Tibial artery (tissue), 4 donors: ENCODE measurements at places on chromosomes 5 and 9.
A peak's percentile ranks its signal among the peaks of the same experiment; 100 is the strongest.

DNA sequence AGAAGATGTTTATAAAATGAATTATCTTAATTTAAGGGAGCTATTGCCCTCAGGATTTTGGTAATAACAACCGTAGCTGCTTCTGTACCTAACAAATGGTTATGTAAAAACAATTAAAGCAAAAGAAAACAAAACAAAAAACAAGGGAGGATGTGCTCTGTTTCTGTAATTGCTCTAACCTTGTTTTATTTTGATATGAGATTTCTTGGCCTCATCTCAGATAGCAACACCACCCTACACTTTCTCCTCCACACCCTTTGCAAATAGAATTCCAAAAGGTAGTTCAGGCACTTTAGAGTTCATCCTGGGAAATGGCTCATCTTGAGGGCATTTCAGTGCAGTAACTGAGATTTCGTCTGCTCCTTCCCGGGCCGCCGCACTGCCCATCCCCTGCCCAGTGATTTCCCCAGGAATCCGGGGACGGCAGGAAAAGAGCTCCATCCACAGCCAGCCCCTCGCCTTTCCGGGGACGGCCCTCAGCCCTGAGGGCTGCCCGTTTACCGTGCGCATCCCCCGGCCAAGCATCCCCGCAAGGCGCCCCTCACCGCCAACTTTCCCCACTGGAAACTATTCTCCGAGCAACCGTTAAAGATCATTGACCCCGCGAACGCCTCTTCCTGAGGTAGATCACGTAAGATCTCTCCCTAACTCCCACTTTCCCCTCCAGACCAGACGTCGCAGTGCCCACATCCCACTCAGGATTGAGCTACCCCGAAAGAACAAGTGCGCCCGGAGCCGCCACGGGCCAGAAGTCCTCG, 1.2 kb downstream of the FNBP1 start:
- H3K36me3 ChIP-seq = peaks cover 5% of the 10 kb centered on the region
- H3K4me3 ChIP-seq = peak overlapping the region; percentile 72
- H3K27ac ChIP-seq = peak overlapping the region; percentile 83
- no peaks in the 10 kb centered on the region for H3K27me3 ChIP-seq

DNA sequence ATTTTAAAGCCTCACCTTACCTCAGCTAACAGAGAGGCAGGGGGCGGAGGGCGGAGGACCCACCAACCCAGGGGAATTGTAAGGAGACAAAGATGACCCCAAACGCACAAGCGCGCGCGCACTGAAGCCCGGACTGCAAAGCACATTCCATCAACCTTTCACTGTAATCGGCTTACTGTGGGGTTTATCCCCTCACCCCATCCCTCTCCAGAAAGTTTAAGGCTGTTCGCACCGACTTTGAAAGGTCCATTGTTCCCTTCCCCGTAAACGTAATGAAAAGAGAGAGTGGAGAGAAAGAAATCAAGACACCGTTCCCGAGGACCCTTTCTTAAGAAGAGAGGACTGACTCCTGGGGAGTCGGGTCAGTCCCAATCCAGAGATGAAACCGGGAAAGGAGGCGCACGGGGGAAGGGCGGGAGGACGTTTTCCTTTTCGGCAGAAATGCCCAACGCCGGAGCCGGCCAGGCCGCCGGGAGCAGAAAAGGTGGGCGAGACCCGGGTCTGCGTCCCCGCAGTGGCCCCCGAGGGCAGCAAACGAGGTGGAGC, 464 bp downstream of the CEMIP2 start:
- H3K27me3 ChIP-seq = no peaks in the 10 kb centered on the region
- no peak for DNase-seq
- H3K4me1 ChIP-seq = peaks cover 27% of the 10 kb centered on the region

DNA sequence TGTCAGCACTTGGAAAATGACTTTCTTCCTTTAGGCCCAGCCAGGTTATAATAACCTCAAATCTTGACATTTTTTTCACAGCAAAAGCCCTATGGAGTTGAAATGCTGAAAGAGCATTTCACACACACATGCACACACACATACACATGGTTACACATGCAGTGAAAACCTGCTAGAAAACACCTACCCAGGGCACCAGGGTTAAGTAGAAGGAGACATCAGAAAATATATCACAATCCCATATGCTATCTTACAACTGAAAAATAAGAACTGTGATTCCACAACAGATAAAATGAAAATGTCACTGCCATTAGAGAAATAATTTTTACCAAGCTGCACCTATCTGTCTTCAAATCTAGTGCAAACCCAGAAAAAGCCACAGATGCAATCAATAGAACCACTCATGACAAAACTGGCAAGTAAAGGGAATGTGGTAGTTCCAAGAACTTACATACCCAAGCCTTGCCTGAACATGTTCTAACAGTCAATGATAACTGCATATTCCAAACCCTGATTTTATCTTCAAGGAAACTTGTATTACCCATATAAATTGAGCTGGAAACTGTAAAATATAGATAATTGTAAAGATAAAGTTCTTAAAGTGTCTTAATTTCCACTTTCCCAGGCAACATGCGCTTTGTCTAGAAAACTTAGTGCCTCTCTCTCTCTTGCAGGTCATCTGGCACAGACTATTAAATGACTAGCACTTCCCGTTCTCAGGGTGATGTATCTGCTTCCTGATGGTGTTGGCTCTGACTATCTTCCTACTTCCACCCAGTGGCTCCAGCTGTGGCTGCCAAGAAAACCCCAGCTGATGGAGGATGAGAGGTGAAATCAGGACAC, 250.2 kb upstream of the PTGER4 start:
- no peaks in the 10 kb centered on the region for H3K27me3 ChIP-seq
- no peaks in the 10 kb centered on the region for H3K36me3 ChIP-seq
- H3K27ac ChIP-seq = no peak overlapping the region
- H3K4me3 ChIP-seq = no peak overlapping the region

GRCh38 chr5:60259730-60260129, 366.2 kb upstream of the PDE4D start:
- DNase-seq = no peak
- H3K4me3 ChIP-seq = no peak overlapping the region
- no peak overlapping the region for H3K27ac ChIP-seq
- H3K27me3 ChIP-seq = no peaks in the 10 kb centered on the region
- H3K4me1 ChIP-seq = peaks cover 53% of the 10 kb centered on the region

DNA sequence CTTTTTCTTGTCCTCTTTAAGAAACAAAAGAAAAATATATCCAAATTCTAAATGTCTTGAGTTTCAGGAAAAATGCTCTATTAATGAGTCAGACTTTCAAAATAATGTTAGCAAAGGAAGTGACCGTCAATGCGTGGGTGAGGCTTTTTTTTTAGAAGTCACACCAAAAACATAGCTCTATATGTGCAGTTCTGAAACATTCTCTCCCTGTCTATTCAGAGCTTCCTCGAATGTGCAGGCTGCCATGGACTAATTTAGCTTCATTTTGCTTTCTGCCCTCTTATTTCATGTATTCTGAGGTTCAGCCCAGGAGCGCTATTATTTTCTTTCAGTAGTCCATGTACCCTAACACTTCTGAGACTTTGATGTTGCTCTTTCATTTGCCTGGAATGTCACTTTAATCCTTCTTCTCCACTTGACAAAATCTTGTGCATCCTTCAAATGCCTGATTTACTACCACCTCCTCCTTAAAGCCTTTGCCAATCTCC, 72.5 kb upstream of the RASA1 start:
- H3K4me3 ChIP-seq = no peak overlapping the region
- no peaks in the 10 kb centered on the region for H3K27me3 ChIP-seq
- H3K27ac ChIP-seq = peak overlapping the region; percentile 42
- no peaks in the 10 kb centered on the region for H3K36me3 ChIP-seq
- no peak for DNase-seq
- H3K4me1 ChIP-seq = no peaks in the 10 kb centered on the region

DNA sequence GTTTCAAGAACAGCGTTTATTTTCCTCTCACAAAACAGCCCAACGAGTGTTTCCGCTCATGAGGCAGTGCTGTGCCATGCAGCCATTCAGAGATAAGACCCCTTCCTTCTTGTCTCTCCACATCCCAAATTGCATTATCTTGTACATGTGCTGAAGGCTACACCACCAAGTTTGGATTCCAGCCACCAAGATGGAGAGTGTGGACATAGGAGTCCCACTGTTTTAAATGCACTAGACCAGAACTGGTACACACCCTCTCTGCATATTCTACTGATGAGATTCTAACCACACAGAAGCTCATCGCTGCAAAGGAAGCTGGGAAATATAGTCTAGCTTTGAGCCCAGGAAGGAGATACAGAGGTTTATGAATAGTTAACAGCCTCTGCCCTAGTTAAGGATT, 509.4 kb downstream of the NFIB start:
- no peaks in the 10 kb centered on the region for H3K27me3 ChIP-seq
- H3K4me3 ChIP-seq = no peak overlapping the region
- no peak overlapping the region for H3K27ac ChIP-seq
- DNase-seq = no peak
- no peaks in the 10 kb centered on the region for H3K36me3 ChIP-seq
- H3K4me1 ChIP-seq = no peaks in the 10 kb centered on the region

DNA sequence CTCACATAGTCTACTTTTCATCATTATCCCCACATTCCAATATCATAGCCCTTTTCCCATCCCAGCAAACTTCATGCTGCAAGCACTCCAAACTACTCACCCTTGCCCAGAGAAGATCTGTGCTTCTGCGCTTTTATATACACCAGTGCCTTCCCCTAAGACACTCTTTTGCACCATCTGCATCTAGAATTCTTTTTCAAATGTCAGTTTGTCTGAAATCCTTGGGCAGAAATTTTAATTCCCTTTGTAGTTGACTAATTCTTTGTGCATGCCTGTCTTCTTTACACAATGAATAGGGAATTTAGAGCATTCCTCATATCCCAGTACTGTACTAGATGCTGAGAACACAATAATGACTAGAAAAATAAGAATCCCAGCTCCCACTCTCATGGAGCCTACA, 298.9 kb downstream of the KCNN2 start:
- DNase-seq = no peak
- H3K27ac ChIP-seq = no peak overlapping the region
- no peak overlapping the region for H3K4me3 ChIP-seq
- H3K4me1 ChIP-seq = no peaks in the 10 kb centered on the region
- H3K27me3 ChIP-seq = no peaks in the 10 kb centered on the region

- no peaks in the 10 kb centered on the region for H3K27me3 ChIP-seq
- DNase-seq = no peak
- H3K4me3 ChIP-seq = no peak overlapping the region
- H3K36me3 ChIP-seq = no peaks in the 10 kb centered on the region
- H3K27ac ChIP-seq = no peak overlapping the region
- no peaks in the 10 kb centered on the region for H3K4me1 ChIP-seq
Measured at GRCh38 chr9:81108391-81108790, 581.0 kb downstream of the TLE1 start.

- no peak overlapping the region for H3K4me3 ChIP-seq
- no peak for DNase-seq
- no peak overlapping the region for H3K27ac ChIP-seq
- peaks cover 83% of the 10 kb centered on the region for H3K36me3 ChIP-seq
Measured at GRCh38 chr9:111427186-111427585, 57.0 kb downstream of the ECPAS start.

DNA sequence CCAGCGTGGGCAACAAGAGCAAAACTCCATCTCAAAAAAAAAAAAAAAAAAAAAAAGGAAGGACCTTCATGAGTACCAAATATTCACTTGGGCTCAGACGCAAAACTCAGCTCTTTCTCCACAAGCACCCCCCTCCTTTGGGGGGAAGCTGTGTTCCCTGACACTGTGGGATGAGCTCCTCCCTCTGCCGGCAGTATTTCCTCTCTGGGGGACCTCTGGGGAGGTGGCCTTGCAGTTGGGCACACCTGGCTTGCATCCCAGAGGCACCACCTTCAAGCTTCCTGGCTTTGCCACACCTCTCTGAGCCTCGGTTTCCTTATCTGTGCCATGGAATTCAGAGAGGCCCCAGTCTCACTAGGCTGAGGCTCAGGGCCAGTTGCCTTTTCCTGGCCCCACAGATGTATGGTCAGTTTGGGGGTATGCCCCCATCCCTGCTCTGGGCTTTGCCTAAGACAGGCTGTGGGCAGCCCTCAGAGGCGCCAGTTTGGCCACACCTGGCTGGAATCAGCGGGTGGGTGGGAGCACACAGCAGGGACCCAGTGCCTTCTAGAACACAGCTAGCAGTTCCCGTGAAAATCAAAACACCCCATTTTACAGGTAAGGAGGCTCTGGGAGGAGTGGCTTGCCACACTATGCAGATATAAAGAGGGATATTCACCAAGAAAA, 157.5 kb upstream of the IER5L start:
- DNase-seq = no peak
- no peak overlapping the region for H3K4me3 ChIP-seq
- peaks cover 16% of the 10 kb centered on the region for H3K4me1 ChIP-seq
- no peaks in the 10 kb centered on the region for H3K36me3 ChIP-seq
- peak overlapping the region; percentile 87 for H3K27ac ChIP-seq

DNA sequence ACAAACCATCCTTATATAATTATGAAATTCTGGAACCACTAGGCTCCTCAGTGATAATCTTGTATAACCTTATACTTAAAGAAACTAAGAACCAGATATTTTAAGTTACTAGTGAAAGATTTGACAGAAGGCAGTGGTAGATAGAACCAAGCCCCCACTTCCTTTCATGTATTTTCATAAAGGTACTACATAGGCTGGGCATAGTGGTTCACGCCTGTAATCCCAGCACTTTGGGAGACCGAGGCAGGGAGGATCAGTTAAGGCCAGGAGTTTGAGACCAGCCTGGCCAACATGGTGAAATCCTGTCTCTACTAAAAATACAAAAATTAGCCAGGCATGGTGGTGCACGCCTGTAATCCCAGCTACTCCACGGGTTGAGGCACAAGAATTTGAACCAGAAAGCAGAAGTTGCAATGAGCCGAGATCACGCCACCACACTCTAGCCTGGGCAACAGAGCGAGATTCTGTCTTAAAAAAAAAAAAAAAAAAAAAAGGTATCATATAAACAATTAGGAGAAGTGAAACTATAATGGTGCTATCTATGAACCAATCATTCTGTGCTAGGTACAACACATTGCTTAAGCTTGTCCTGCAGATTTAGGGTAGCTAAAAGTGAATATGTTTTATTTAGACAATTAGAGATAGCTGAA, 27.9 kb upstream of the DTWD2 start:
- H3K27ac ChIP-seq = no peak overlapping the region
- no peak overlapping the region for H3K4me3 ChIP-seq
- H3K4me1 ChIP-seq = no peaks in the 10 kb centered on the region
- H3K36me3 ChIP-seq = no peaks in the 10 kb centered on the region
- H3K27me3 ChIP-seq = no peaks in the 10 kb centered on the region

- no peaks in the 10 kb centered on the region for H3K4me1 ChIP-seq
- no peak overlapping the region for H3K27ac ChIP-seq
- H3K36me3 ChIP-seq = no peaks in the 10 kb centered on the region
- no peak overlapping the region for H3K4me3 ChIP-seq
- no peaks in the 10 kb centered on the region for H3K27me3 ChIP-seq
Measured at GRCh38 chr5:153476767-153477166, 13.7 kb upstream of the GRIA1 start.

DNA sequence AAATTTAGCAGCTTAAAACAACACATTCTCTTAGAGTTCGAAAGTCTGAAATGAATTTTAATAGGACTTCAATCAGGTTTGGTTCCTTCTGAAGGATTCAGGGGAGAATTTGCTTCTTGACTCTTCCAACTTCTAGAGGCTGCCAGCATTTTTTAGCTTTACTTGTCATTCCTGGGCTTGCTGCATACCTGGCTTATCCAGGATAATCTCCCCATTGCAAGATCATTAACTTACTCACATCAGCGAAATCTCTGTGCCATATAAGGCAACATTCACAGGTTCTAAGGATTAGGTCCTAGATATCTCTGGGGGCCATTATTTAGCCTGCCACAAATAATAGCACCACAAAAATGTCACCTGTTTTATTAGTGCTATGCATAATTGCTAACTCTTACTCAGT, 46.2 kb upstream of the PCSK5 start:
- no peak overlapping the region for H3K4me3 ChIP-seq
- no peaks in the 10 kb centered on the region for H3K27me3 ChIP-seq
- H3K36me3 ChIP-seq = no peaks in the 10 kb centered on the region

- H3K4me3 ChIP-seq = no peak overlapping the region
- H3K27me3 ChIP-seq = no peaks in the 10 kb centered on the region
- H3K4me1 ChIP-seq = no peaks in the 10 kb centered on the region
- no peak overlapping the region for H3K27ac ChIP-seq
- no peak for DNase-seq
Measured at GRCh38 chr9:10396615-10397014, 216.2 kb downstream of the PTPRD start.
